ENCODE measurements at places on chromosomes 7 and 10.

DNA sequence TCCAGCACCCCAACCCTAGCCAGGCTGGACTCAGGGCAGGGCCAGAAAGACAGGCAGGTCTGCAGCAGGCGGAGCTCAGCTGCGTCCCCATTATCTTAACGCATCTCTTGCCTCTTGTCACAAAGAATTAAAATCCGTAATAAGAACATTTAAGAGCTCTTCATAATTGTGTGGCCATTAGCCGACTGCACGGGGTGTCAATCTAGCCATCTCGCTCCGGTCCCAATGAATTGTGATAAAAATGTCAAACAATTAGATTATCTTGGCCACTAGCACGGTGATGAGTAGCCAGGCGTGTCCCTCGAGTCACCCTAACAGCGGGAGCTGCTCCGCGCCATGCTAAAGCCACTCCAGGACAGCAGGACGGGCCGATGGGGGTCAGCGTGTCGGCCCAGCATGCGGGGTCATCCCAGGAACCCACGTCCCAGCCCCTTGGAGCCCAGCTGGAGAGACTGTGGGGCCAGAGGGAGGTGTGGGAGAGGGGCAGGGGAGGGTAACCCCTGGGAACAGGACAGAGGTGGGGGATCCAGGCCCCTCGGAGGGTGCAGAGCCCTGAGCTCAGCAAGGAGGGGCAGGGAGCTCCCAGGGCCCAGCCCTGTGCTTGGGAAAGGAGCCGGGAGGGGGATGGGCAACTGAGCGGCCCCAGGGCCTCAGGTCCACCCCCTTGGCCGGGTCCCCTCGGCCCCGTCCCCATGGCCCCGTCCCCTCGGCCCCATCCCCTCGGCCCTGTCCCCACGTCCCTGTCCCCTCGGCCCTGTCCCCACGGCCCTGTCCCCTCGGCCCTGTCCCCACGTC lies 17.7 kb upstream of the NKX6-2 start:
- no peak for DNase-seq

GRCh38 chr10:88870089-88870488 lies 10.0 kb upstream of the STAMBPL1 start:
- no peak for DNase-seq

- DNase-seq, result no peak
These were observed 141.3 kb upstream of the VKORC1L1 start for GRCh38 chr7:65731562-65732035.

GRCh38 chr10:38209332-38209731 lies 115.2 kb downstream of the ZNF37A start:
- no peak for DNase-seq

GRCh38 chr10:131546086-131546810 lies 234.7 kb upstream of the TCERG1L start:
- no peak for DNase-seq

DNA sequence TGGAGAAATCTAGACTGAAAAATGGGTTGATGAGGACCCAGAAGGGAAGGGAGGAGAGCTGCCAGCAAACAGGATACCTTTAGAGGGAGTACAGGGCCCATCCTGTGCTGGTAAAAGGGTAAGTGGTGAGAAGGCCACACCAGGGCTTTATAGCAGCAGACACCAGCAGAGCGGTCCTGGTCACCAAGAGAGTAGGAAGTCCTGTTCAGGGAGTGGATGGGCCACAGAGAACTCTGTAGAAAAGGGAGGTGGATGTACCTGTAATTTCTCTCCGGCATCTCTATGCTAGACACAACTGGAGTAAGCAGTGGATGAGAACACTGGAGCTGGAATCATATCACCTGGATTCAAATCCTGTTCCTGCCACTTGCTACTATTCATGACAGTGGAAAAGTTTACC lies 867.2 kb downstream of the CCSER2 start:
- DNase-seq, result no peak

GRCh38 chr7:15424468-15424867 lies 137.3 kb downstream of the AGMO start:
- DNase-seq, result no peak

- no peak for DNase-seq
These were observed 20.6 kb downstream of the BBIP1 start for GRCh38 chr10:110898391-110898790.

GRCh38 chr7:148374396-148375259 lies 215.9 kb upstream of the C7orf33 start:
- no peak for DNase-seq

DNA sequence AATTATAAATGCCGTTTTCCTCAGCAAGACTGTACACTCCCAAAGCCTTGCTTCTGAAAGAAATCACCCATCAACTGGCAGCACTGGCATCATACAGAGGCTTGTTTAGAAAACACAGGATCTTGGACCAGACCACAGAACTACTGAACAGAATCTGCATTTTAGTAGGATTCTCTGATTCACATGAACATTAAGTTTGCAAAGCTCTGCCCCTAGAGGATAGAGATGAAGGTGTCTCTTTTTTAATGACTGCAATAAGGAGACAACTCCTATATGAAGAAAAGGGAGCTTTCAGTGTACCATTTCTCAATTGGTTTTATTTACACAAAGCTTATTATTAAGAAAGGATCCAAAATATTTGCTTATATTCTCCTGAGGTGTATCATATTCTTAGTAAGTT lies 172.7 kb downstream of the AGMO start:
- DNase-seq, result no peak

DNA sequence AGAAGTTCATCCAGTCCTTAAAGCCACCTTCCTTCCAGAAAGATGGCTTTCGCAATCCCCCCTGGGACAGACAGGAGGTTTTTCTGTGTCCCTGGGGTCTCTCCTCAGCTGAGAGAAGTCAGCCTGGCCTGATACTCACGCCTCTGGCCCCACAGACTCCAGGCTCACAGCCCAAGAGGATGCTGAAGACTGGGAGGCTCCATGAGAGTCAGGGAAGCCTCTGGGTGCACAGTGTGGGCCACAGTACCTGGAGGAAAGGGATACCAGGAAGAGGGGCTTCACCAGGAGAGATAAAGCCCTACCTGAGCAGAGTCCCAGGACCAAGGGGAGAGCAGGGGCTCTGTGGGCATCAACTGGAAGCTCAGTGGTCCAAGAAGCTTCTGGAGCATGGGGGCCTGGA lies 324.4 kb downstream of the GRID1 start:
- no peak for DNase-seq

DNA sequence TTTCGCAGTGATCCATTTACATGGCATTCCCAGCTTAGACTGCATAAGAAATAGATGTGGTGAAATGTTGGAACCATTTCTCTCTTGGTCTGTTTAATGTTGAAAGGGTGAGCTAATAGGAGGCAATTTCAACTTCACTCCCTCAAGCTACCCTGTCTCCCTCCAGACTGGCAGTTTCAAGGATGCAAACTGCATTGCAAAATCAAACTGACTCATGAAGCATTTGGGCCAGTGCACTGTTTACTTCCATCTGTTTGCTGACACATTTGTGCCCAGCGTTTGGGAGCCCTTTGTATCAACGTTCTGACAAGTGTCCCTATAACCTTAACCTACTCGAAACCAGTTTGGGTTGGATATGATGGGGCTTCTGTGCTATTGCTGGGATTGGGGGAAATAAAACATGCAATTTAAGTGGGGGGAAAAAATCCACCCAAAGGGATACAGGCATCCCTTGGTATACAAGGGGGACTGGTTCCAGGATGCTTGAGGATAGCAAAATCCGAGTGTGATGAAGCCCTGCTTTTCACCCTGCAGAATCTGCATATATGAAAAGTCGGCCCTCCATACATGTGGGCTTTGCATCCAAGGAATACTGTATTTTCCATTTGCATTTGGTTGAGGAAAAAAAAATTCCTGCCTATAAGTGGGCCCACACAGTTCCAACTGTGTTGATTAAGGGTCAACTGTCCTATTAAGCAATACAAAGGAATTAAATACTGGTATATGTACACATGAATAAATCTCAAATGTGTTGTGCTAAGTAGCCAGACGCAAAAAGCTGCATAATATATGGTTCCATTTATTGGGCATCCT lies 15.6 kb downstream of the RHEB start:
- DNase-seq, result no peak

DNA sequence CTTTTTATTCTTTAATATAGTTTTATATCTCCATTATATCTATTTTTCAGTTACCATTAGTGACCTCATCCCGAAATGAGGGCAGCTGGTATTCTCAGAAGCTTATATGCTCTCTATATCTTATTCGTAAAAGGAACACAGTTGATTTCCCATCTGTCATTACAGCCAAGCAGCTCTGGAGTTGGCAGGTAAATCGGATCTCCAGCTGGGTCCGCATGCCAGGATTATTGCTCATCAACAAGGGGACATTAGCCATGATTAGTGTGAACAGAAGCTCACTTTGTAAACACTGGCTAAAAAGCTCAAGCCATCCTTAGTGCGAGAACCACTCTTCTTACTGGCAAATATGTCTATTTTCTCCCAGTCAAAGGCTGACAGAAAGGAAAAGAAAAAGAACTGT lies 180.3 kb downstream of the NPSR1 start:
- DNase-seq, result no peak

DNA sequence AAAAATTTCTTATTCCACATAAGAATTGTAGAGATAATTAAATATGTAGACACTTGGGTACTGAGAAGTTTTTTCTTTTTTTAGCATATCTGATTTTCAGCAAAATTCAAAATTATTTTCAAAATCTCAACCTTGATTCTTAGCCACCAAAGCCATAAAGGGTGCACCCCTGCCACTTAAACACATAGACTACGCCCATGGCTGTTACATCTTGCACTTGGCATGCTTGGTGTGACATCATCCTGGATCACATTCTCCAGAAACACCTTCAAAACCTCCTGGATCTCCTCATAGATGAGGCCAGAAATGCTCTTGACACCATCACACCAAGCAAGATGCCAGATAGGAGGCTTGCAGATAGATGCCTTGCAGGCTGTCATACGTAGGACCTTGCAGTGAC lies 89.1 kb upstream of the KLF14 start:
- no peak for DNase-seq

GRCh38 chr10:12077580-12078180 lies 8.9 kb downstream of the DHTKD1 start:
- no peak for DNase-seq

DNA sequence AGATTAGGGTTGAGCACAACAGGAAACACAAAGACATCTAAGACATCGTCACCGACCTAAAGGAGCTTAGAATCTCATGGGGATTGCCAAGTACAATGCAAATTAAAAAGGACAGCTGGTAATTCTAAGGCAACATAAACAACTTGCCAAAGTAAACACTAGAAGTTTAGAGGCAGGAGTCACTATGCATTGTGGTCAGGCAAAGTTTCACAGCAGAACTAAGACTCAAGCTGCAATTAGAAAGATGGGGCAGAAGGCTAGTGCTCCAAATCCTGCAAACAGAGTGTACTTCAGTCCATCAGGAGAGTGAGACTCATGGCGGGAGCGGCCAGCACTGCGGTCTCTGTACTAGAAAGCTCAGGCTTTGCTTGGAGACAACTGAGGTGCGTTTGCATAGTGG lies 52.7 kb downstream of the HIPK2 start:
- DNase-seq, result no peak

- DNase-seq, result no peak
These were observed 15.9 kb upstream of the C10orf53 start for GRCh38 chr10:49663596-49663995.

DNA sequence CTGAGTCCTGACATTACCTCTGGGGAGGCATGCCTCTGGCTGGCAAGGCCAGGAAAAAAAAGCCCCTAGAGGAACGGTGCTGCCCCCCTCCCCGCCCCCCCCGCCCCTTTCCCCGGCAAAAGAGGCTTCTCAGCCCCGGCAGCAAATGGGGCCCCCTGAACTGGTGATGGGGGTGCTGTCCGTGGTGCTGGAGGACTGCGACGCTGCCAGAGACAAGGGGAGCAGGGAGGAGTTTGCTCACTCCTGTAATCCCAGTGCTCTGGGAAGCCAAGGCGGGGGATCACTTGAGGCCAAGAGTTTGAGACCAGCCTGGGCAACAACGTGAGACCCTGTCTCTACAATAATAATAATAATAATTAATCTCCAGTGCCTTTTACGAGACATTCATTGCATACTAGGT lies 23.7 kb downstream of the SRRM3 start:
- DNase-seq, result no peak

DNA sequence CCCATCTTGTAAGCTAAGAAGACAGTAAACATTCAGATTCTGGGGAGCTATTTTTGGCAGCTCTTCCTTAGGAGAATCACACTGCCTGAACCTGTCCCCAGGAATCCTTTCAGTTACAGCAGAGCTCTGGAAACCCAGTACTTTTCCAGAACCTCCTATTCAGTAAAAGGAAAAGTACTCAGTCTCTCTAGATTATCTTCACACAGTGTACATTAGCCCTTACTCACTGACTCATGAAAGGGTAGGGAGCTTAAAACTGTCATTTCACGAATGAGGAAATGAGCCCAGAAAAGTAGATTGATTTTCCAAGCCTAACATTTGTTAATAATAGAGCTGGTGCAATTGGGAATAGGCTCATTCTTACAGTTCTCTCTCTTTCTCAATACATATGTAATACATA lies 3.9 kb upstream of the CNNM1 start:
- no peak for DNase-seq

- no peak for DNase-seq
These were observed 603.4 kb downstream of the KCNMA1 start for GRCh38 chr10:77034240-77034639.

GRCh38 chr7:116355424-116355765 lies 144.1 kb upstream of the CAV2 start:
- no peak for DNase-seq

DNA sequence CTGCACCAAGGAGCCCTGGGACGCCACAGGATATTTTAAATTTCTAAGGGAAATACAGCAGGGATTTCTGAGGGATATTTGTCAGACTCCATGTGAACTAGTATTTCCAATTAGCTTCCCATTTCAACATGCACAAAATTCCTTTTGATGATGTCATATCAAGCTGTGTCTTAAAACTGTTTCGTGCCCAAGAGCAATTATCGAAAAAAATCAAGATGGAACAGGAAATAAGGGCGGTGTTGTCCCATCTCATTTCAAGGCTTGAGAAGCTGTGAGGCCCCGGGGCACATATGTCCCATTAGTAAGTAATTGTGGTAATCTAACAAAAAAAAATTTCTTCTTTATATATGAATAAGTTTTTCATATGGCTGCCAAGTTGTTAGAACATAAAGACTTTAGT lies 47.4 kb downstream of the PPP1R17 start:
- DNase-seq, result no peak

Measured in activated CD4-positive, CD25-positive, alpha-beta regulatory T cell (primary cell).